ENCODE measurements at places on chromosomes 7 and 10.

- no peak for DNase-seq
Measured at GRCh38 chr7:103993551-103993950, 4.1 kb upstream of the RELN start.

DNA sequence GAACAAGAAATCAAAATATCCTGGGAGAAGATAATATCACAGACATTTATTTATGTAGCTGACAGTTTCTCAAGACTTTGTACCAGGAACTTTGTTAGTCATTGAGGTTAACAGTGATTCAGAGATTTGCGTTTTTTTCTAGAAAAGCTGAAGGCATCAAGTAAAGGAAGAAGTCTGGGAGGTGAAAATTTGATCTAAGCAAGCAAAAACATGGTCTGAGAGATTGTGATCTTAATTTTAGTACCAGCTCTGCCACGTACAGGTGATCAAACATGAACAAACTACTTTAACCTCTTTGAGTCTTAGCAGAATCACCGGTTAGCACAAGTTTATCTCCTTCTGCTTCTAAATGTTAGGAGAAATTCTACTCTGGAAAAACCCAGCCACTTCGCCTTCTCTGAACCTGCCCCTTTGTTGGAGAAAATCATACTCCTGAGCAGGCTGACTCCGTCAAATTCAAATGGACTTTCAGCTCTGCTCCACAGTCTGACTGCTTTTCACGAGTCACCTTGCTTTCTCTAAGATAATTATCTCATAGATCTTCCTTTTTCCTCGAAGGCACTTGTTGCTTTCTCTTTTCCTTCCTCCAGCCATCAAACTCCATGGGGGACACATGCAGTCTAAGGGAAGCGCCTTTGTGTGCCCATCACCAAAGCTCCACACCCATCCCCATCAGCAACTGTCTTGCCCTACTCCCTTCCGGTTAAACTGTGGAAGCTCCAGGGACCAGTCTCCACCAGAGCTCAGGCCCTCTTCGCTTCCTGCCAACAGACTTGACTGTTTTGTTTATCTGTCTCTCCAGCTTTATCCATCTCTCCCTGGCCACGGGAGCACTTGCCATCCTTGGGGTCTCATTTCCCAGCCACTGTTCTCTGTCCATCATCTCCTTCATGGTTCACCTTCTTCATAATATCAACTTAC, 86.3 kb downstream of the PRKCQ start:
- DNase-seq: no peak

DNA sequence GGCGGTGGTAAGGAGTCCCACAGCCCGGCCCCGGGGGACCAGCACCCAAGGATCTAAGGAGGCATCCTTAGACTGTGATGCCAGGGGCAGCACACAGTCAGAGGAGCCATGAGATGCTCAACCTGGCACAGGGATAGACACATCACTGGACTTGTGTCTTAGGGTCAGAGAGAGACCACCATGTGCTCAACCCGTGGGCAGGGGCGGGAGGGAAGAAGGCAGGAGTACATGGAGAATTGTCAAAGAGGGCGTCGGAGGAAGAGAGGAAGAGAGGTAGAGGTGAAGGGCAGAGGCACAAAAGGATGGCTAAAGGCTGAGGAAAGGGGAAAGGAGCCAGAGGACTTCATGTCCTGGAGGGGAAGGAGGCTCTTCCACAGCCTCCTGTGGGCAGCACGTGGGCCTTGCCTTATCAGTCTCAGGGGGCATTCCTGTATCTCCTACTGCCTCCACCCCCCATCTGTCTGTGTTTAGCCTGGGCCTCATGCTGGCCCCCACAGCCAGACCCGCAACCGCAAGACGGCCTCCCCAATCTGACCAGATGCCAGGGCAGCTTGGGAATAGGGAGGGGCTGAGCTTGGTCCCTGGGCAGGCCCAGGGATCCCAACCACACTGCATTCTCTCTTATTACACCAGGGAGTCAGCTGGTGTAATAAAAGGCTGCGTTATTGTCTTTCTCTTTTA, 2.2 kb downstream of the ADCY1 start:
- DNase-seq: no peak

GRCh38 chr10:65046831-65047230, 1525.6 kb downstream of the REEP3 start:
- no peak for DNase-seq

- no peak for DNase-seq
Measured at GRCh38 chr10:131631619-131632018, 269.2 kb upstream of the PPP2R2D start.

DNA sequence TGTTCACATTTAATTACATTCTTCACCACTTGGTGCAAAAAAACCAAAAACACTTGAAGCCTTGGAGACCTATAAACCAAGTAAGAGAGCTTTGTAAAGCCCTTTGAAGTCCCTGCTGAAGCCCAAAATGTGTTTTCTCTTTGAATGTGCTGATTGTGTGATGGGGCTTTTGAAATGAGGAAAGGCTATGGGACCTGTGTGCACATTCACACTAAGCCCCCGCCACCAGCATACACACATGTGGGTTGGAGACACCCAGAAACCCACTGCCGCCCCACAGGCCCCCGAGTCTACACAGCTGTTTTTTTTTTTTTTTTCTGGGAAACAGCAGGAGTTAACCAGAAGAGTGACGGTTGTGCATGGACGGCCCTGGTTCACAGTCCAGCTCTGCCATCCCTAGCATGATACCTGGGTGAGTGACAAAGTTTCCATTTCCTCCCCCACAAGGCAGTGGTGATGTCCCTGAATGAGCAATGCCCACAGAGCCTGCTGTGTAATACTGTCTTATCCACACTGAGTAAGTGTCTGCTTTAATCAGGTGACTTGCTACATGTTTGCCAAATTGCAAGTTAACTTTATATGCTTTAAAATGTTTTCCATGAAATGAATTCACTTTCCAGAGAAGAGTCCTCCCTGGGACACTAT, 154.6 kb upstream of the GDF10 start:
- no peak for DNase-seq

GRCh38 chr10:126670895-126671261, 385 bp upstream of the C10orf90 start:
- no peak for DNase-seq

DNA sequence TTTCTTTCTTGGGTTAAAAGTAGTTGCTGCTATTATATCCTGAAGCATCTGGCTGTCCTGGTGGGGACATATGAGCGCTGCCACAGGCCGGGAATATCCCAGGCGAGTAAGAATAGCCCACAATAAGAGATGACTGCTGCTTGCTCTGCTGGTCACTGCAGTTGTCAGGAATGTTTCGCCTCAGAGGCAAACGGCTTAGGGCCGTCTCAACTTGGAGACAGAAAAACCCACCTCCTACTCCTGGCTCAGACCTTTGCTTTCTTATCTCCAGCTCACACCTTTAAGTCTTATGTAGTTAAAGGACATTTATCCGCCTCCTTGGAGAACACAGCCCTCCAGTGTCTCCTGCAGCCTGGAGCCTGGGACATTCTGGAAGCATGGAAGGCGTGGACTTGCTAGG, at the start of gene GJD4:
Gene GJD4, plus strand, starts transcription at position 151 of the 400 bp plus-strand sequence. Its CDS starts 227 bp downstream, at position 378.
- DNase-seq: no peak

DNA sequence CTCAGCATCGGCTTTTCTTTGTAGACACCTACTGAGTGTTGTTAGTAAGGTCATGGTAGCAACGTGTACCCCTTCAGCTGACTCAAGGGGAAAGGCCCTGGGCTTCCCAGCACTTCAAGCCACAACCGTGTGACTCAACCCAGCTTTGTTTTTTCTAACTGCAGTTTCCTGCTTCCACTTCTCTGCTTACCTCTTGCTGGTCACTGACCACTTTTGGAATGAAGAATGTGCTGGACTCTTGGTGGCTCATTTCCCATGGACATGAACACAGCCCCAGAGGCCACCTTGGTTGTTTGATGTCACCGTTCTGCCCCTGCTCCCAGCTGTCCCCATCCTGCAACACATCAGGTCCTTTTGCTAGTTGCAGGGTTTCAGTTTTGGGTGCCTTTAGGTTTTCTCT, 69.5 kb upstream of the ZNF438 start:
- no peak for DNase-seq

GRCh38 chr10:122189185-122189584, 81.9 kb upstream of the BTBD16 start:
- no peak for DNase-seq

- DNase-seq: no peak
Measured at GRCh38 chr10:114077815-114078219, 34.2 kb downstream of the ADRB1 start.

DNA sequence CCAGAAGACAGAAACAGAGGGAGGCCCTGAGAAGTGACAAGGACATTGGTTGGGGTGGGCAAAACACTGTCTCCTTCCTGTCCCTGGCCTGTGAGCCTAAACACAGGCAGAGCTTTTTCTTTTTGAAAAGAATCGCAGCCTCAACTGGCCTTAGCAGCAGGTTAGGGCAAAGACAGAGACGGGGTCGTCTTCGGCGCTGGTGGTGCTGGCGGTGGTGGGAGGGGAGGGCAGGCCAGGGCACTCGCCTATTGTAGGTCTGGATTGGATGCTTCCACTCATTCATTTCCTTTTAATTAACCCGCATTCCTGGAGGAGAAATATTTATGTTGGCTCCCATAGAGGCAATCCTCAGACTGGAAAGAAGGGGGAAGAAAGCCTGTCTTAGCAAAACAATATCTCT, 22.6 kb downstream of the WNT8B start:
- no peak for DNase-seq

- no peak for DNase-seq
Measured at GRCh38 chr10:116073510-116073909, 199.5 kb downstream of the GFRA1 start.

GRCh38 chr7:21261627-21262594, 166.0 kb upstream of the SP4 start:
- DNase-seq: no peak

- no peak for DNase-seq
Measured at GRCh38 chr10:15571575-15571974, 148.1 kb downstream of the ITGA8 start.

DNA sequence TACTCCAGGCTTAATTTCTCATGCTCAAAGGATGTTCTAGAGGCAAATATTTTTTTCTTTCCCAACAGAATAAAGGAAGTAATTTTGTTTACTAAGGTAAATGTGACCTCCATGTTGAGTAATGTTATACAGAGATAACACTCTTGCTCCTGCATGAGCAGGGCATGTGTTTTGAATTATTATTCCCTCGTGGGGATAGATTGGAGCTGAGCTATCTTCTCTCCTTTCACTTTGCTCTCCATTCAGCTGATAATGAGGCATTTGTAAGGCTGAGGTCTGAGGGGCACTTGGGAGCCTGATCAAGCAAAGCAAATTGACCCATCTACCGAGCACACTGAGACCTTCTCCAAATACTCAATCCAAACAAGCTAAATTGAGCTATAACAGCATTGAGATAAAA, 50.7 kb upstream of the GHITM start:
- no peak for DNase-seq

DNA sequence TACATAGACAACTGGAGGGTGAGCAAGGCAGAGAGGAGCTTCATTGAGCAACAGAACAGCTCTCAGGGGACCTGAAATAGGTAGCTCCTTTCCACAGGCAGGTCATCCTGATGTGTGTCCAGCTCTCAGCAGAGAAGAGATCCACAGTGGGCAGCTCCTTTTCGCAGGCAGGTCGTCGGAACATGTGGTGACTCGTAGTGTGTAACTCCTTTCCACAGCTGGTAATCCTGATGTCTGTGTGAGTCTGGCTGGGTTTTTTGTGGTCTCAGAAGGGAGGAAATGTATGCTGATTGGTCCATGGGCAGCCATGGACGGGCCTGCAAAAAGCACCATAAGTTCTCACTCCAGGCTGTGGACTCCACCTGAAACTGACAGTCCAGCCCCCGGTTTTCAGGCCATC, 24.4 kb upstream of the TES start:
- no peak for DNase-seq

GRCh38 chr7:155303039-155303593, 5.4 kb downstream of the INSIG1 start:
- no peak for DNase-seq

GRCh38 chr10:29784175-29784773, 149.5 kb upstream of the SVIL start:
- DNase-seq: no peak

DNA sequence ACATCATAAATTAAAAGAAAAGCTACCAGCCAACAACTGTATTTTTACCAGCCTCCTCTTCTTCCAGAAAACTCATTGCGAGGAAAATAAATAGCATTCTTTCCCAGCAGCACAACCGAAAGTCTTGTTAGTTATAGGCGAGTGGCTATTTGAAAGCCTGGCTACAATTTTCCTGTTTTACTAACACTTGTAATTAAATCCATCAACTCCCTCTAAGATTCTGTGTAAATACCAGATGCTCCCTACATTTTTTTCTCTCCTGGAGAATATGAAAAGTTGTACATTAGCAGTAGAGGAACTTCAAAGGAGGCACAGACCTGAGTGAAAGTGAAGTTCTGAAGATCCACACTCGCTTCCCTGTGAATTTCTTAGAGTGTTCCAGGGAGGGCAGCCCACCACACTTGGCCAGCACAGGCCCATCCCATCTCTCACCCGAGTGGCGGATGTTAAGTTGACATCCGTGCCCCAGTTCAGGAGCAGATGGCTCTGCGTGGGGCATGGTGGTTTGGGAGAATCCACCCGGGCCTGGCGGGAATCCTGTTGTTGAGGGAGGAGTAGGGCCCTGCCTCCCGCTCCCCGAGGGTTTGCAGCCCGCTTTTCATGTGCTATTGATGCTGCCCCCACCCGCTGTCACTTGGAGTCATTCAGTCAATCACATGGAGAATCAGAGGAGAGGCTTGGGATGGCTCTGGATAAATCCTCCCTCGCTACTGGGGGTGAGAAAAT, 451.0 kb upstream of the GALNT17 start:
- DNase-seq: no peak

GRCh38 chr10:17229967-17230682, 2.1 kb downstream of the VIM start:
- DNase-seq: no peak

- DNase-seq: no peak
Measured at GRCh38 chr7:142796501-142797390, 26.0 kb downstream of the PRSS2 start.

- DNase-seq: no peak
Measured at GRCh38 chr7:112757337-112757736, 32.9 kb downstream of the TMEM168 start.

- no peak for DNase-seq
Measured at GRCh38 chr10:93436591-93437085, 45.5 kb downstream of the MYOF start.

DNA sequence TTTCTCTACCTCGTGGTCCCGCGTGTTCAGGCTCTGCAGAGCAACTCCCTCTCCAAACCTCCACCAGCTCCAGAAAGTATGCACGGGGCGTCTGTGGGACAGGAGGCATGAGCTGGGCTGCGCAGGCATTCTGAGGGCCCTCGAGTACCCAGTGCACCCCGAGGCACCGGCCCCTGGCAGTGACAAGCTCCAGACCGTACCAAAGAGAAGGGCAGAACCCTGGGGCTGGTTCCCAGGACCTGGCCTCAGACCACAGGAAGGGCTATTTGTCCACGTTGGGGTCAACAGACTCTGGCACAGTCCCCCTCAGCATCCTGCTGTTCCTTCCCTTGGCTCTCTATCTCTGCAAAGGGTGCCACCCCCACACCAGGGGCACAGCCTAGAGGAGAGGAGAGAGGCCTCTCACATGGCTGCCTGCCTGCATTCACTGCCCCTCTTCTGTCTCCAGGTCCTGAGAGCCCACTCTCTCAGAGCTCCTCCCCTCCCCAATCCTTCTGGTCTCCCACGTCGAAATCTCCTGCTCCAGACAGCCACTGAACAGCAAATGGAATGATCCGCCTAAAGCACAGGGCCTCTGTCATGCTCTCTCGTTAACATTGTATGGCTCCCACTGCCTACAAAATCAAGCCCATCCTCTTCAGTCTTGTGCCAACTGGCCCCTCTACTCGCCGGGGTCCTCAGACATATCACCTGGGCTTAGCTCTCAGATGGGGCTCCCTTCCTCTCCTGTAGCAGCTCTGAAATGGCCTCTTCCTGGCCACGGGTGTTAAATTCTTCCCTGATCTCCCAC, 96.3 kb downstream of the OAT start:
- DNase-seq: no peak

GRCh38 chr10:66813122-66813521, 112.7 kb upstream of the LRRTM3 start:
- DNase-seq: no peak

All from D721Med (cell line).